ENCODE measurements at places on chromosomes 3 and 15. TPM values are rescaled to one million over a fixed set of nuclear protein-coding genes. Genes with fewer than 3 reads are reported as not detected.

DOCK3 gene
- total RNA-seq = 0.02 TPM

OR5K2 gene
- not detected for total RNA-seq

DNA sequence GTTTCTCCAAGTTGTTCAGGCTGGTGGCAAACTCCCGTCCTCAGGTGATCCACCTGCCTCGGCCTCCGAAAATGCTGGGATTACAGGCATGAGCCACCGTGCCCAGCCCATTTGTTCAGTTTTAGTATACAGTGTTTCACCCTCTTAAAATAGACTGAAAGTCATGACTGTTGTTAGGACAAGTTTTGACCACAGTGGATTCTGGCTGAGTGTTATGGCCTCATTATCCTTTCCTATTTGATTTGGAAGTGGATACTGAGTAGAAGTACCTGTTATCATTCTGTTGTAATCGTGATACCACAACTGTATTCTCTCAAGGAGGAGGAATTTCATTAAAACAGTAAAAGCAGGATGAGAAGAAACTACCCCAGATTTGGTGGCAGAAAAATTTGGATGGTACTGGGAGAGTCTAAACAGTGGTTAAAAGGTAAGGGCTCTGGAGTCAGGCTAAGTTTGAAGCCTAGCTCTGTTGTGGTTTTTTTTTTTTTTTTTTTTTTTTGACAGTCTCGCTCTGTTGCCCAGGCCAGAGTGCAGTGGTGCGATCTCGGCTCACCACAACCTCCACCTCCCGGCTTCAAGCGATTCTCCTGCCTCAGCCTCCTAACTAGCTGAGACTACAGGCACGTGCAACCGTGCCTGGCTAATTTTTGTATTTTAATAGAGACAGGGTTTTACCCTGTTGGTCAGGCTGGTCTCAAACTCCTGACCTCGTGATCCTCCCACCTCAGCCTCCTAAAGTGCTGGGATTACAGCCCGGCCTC, 2.6 kb downstream of the MAP2K1 start:
- DNase-seq = no peak

GRCh38 chr3:39241561-39241960, 38.3 kb downstream of the CX3CR1 start:
- DNase-seq = no peak

- DNase-seq = no peak
Observed at GRCh38 chr3:110773413-110773954, 298.1 kb upstream of the NECTIN3 start.

DNA sequence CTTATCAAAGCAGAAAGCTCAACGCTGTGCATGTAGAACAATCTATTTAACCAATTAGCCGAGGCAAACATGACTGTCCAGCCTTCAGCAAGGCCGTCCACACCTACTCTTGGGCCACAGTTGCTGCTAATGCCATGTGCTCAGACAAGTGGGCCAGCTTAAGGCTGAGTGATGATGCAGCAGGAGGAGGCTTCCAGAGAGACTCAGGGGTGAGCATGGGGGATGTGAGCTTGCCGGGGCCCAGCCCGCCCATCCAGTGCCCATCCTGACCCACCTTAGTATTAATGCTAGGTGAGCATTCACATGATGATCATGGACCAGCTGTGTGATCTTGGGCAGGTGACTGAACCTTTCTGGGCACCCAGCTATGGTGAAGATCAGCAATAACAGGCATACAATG, 150.1 kb downstream of the TPRA1 start:
- DNase-seq = no peak

DNA sequence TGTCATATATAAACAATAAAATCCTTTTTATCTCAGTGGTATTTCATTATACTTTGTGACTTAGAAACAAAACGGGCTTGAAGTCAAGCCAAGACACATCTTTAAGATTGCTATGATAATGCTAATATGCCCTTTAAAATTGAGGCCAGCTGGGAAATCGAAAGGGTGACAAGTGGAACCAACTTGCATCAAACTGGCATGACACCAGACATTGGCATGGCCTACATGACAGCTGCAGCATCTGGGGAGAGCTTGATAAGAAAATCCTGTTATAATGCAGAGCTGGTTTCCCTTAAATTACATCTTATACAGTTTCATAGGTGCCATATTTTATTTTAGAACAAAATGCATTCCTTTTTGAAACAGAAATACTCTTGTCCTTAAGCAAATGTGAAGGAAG, 325.2 kb downstream of the ZBBX start:
- DNase-seq = no peak

- DNase-seq = no peak
Observed at GRCh38 chr3:135792858-135793475, 172.6 kb upstream of the PPP2R3A start.

DNA sequence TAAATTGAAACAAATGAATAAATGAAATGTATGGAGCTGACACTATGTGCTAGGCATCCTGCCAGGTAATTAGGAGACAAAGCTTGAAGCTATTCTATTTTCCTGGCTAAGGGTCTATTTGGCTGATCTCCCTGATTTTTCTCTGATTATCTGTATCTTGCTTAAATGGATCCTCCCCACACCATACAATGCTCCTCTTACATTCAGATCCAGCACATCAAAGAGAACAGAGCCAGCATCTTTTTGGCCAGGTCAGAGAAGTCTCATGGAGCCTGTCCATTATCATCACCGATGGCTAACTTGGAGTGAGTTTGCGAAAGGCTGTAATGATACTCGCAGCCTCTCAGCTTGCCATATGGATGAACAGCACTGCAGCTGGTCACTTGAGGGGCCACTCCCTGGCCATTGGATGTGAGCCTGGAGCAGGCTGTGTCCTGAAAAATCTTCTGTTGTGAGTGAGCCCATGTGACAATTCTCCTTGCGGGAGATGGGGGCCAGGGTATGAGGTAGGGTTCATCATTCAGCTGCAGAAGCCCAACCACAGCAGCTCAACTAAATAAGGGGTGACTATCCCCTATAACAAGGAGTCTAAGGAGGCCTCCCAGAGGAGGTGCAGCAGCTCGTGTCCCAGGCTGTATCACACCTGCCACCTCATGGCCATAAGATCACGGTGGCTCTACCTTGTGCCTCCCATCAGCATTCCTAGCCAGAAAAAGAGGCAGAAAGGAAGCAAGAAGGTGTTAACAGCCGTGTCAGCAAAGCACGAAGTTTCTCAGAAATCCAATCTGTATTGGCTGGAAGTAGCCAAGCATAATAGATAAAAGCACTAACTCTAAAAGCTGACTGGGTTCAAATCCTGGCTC, 69.3 kb upstream of the ST8SIA2 start:
- DNase-seq = no peak

DNA sequence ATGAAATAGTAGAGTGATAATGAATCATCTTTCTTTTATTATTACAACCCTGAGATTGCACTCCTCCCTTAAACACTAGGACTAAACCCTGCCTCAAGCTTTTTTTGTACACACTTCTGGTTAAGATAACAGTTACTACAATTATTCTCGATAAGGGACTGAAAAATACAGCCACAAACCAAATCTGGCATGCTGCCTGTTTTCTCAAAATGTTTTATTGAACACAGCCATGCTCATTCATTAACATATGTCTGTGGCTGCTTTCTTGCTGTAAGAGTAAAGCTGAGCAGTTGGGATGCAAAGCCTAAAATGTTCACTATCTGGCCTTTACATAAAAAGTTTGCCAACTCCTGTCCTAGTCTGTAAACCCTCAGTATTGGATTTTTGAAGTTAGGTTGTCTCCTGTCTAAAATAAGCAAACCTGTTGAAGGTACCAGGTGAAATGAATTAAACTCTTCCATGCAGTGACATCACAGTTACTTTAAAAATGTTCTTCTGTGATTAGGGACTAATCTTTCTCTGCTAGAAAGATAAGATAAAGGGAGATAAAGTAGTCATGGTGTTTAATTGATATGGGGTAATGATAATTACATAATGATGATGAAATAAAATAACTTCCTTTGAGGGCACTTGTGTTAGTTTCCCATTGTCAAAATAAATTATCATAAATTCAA, 218.2 kb downstream of the STXBP5L start:
- DNase-seq = no peak

DNA sequence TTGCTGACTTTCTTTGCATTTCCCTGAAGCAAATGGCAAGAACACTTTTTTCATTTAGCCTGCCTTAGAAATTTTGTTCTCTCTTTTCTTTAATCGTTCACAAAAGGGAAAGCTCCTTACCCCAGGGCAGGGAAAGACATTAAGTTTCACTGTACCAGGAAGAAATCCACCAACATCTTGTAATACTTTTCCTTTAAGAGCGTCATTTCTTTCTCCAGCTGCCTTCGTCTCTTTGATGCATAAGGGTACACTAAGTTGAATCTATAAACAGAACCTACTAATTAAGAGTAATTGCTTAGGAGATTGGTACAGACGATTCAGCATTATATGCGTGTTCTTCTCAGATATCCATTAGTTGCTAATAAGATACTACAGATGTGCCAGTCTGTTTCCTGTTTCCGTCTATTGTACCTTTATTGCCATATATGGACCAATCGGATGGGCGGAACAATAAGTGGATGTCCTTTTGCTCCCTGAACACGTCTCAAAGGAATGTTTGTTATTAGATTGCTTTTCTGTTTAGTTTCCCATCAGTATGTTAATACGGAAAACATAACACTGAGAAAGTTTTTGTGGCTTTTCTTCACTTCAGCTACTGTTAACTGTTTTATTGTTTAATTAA, 276.7 kb upstream of the RARB start:
- DNase-seq = no peak

- no peak for DNase-seq
Observed at GRCh38 chr3:47579875-47580274, 1.2 kb upstream of the CSPG5 start.

- DNase-seq = no peak
Observed at GRCh38 chr15:73287019-73287418, 81.7 kb downstream of the HCN4 start.

DNA sequence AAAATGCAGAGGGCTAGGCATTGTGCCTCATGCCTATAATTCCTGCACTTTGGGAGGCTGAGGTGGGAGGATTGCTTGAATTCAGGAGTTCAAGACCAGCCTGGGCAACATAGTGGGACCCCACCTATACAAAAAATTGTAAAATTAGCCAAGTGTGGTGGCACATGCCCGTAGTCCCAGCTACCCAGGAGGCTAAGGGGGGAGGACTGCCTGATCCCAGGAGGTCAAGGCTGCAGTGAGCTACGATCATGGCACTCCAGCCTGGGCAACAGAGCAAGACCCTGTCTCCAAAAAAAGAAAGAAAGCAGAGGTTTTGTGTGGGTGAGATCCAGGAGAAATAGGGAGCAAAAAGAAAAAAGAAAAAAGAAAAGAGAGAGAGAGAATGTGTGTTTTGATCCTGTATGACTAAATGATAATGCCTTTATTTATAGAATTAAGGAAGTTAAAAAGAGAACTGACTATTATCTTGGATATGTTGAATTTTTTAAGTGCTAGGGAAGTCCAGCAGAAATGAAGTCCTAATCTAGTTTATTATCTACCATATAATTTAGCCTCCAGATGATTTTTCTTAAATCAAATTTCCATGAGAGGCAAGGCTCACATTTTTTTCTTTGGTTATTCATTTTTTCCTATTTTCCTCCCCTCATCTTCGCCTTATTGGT, 4.8 kb downstream of the TTBK2 start:
- no peak for DNase-seq

DNA sequence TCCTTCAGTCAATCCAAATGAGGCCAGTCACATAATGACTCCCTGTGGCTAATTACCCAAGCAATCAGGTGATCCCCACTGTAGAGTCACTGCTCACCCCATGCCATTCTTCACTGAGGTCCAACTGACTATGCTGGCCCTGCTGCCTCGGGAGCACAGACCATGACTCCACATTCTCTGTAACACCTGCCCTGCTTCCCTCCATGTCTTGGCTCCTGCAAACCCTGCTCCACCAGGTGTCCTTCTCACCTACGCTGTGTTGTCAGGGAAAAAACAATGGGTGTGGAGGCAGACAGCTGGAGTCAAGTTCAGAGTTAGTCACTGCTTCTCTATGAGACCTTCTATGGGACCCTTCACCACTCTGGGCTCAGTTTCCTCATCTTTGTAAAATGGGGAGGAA, 6.1 kb upstream of the SFMBT1 start:
- no peak for DNase-seq

DNA sequence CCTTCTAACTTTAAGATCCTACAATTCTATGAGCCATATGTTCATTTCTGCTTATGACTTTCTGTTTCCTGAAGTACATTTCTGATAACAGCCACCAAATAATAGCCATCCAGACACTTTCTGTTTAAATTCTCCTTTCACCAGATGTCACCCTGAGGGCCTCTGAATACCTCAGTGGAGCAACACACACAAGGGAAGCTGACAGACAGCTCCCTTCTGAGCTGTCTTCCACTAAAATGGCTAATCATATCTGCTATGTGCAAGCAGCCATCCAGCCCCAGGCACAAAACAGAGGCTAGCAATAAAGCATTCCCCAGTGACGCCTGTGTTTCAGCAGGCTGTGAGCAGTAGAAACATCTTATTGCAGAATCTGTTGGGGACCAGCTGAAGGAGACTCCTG, 666.6 kb upstream of the UBE2E2 start:
- DNase-seq = no peak

GRCh38 chr3:82157952-82158351, 396.5 kb upstream of the GBE1 start:
- no peak for DNase-seq

GRCh38 chr15:57384816-57385215, 8.5 kb downstream of the CGNL1 start:
- no peak for DNase-seq

GRCh38 chr3:46867550-46867898, 4.3 kb upstream of the MYL3 start:
- DNase-seq = peak; percentile 54

DNA sequence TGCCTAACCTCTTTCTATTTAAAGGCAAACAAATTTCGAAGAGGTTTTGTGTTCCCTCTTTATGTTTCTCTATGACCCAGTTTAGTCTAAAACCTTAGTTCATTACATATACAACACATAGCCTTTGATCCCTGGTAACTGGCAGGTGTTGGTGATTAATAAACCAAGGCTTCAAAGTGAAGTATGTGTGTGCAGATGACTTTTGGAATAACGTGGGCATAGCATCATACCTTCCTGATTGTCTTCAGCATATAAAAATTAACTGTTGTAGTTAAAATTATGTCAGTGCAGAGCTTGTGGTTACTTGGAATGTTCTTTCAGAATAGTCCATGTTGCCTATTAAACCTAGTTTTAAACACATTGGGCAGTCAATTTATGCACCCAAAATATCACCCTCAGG, 608.3 kb downstream of the ROBO2 start:
- DNase-seq = no peak
